SJSA1 (cell line): ENCODE measurements at places on chromosomes 1 and 21.

GRCh38 chr21:37940691-37941090, 24.4 kb upstream of the KCNJ6 start:
- H3K27me3 ChIP-seq, result no peaks in the 10 kb centered on the region
- H3K36me3 ChIP-seq, result no peaks in the 10 kb centered on the region
- H3K4me3 ChIP-seq, result no peak overlapping the region

DNA sequence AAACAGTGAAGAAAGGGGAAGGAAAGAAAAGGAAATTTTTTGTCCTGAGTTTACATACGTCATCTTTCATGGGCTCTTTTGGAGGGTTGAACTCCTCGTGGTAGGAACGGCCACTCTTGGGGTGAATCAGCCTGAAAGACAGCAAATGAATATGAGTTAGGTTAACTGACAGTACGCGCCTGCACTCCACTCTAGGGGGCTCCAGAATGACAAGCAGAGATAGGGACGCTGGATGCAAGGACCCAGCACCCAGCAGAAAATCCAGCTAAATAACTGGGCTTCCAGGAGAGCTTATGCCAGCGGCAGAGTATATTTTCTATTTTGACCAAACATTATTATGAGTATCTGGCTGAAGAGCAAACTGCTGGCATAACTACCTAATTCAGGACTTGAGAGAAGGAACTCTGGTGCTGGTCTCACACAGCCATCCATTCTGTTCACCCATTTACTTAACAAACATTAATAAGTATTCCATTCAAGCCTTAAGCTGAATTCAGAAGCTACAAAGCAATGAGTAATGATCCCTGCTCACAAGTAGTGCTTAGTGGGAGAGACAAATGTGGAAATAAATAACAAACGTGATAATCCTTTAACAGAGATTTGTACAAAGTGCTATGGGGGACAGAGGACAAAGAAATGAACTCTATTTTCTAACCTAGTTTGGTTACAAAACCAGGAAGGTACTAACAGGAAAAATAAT, 22.1 kb downstream of the AK2 start:
- H3K36me3 ChIP-seq, result peaks cover 79% of the 10 kb centered on the region
- H3K27ac ChIP-seq, result no peak overlapping the region
- H3K4me3 ChIP-seq, result no peak overlapping the region
- no peaks in the 10 kb centered on the region for H3K4me1 ChIP-seq
- no peaks in the 10 kb centered on the region for H3K27me3 ChIP-seq
- no peak for DNase-seq

GRCh38 chr21:45047257-45047656, 27.1 kb upstream of the ADARB1 start:
- H3K27ac ChIP-seq, result no peak overlapping the region
- H3K36me3 ChIP-seq, result no peaks in the 10 kb centered on the region
- H3K27me3 ChIP-seq, result no peaks in the 10 kb centered on the region; the same call in 1 of the 2 replicates
- peaks cover 34% of the 10 kb centered on the region for H3K4me1 ChIP-seq
- no peak for DNase-seq
- no peak overlapping the region for H3K4me3 ChIP-seq

DNA sequence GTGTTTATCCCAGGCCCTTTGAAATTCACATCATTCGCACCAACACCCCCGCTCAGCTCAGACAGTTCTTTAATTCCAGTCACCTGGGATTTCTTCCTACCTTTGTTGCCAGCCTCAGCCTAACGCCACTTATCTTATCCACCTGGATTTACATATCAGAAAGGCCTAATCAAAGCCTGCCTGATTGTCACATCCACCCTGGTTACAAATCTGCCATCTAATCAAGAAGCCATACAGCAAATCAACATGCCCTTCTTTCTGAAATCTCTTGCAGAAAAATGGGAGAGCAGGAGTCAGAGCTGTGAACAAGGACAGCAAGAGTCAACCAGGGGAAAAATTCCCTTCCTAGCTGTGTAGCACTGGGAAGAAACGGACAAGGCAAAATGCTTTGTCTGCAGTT, 173.2 kb upstream of the DAB1 start:
- H3K36me3 ChIP-seq, result no peaks in the 10 kb centered on the region
- DNase-seq, result no peak
- no peak overlapping the region for H3K27ac ChIP-seq
- no peaks in the 10 kb centered on the region for H3K27me3 ChIP-seq
- no peaks in the 10 kb centered on the region for H3K4me1 ChIP-seq

- H3K4me1 ChIP-seq, result peaks cover 47% of the 10 kb centered on the region
- no peaks in the 10 kb centered on the region for H3K36me3 ChIP-seq
- DNase-seq, result no peak
- H3K27me3 ChIP-seq, result no peaks in the 10 kb centered on the region
- no peak overlapping the region for H3K4me3 ChIP-seq
- H3K27ac ChIP-seq, result no peak overlapping the region
Measured at GRCh38 chr1:241485145-241485544, 34.4 kb downstream of the FH start.

DNA sequence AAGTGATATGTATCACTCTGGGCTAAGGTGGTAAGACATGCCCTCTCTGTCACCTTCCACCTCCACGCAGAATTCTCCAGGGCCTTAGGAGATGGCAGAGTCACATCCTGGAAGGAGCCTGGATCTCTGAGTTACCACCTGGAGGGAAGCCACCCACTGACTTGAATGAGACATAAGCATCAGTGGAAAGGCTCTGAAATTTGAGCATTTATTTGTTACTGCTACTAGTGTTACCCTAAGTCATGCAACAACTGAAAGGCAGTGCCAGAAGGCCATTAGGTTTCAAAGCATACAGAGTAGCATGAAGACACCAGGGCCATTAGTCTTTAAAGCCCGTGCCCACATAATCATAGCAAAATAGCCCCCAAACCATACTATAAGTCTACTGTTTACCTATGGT, 230.3 kb upstream of the IRF2BP2 start:
- H3K36me3 ChIP-seq, result no peaks in the 10 kb centered on the region
- H3K27ac ChIP-seq, result no peak overlapping the region
- peaks cover 23% of the 10 kb centered on the region for H3K4me1 ChIP-seq

DNA sequence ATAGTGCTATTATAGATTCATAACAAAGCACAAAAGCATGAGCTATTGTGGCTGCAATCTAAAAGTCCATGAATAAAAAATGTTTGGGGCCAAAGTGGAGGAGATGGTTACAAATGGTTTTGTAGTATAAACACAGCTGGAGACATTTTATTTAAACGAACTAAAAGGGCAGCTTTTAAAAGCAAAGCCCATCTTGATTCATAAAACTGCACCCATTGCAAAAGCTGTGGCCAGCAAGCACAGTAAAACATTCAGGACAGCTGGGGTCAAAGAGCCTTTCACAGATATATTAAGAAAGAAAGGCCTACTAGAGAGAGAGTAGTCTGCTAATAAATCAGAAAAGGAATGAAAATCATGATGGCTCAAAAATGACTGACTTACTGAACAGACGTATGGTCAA, 520.8 kb downstream of the NUF2 start:
- H3K36me3 ChIP-seq, result no peaks in the 10 kb centered on the region
- H3K4me3 ChIP-seq, result no peak overlapping the region
- H3K27me3 ChIP-seq, result no peaks in the 10 kb centered on the region
- DNase-seq, result no peak

GRCh38 chr21:42724226-42724920, 71.0 kb downstream of the PDE9A start:
- H3K27me3 ChIP-seq, result no peaks in the 10 kb centered on the region
- H3K27ac ChIP-seq, result peak overlapping the region; percentile 71
- H3K4me1 ChIP-seq, result peaks cover 55% of the 10 kb centered on the region

DNA sequence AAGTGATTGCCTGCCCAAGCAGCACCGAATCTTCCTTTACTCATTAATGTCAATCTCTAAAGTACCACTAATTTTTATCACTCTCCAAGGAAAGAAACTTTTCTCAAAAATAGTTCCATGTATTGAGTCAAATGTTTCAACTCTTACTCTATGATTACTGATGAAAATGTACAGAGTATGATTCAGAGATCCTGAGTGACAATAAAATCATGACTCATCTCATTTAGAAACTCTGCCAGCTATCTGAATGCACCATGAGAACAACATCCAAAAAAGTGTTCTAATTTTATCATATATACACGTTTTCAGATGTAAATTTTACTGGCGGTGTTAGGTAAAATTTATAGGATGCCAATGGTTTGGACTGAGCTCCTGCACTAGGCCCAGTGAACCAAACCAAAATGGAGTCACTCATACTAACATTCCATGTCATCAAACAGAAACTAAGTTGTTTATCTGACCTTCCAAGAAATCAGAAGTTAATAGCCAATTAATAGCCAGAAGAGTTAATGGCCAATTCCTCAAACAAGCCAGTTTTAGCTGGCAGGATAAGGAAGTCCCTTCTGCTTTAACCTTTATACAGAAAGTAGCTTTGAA, 22.6 kb downstream of the PLPPR5 start:
- no peaks in the 10 kb centered on the region for H3K4me1 ChIP-seq
- DNase-seq, result no peak
- no peaks in the 10 kb centered on the region; the same call in 1 of the 2 replicates for H3K27me3 ChIP-seq
- no peak overlapping the region for H3K4me3 ChIP-seq
- no peak overlapping the region for H3K27ac ChIP-seq
- no peaks in the 10 kb centered on the region for H3K36me3 ChIP-seq

- H3K4me3 ChIP-seq, result no peak overlapping the region
- H3K4me1 ChIP-seq, result peaks cover 24% of the 10 kb centered on the region
Measured at GRCh38 chr1:172167796-172168596, 252.5 kb upstream of the C1orf105 start.

GRCh38 chr1:247548769-247549182, at the start of gene GCSAML:
Gene GCSAML, plus strand, starts transcription at chr1:247549134. Its CDS starts 58 bp downstream, at chr1:247549192.
- no peak for DNase-seq
- no peaks in the 10 kb centered on the region for H3K4me1 ChIP-seq
- H3K27ac ChIP-seq, result no peak within 1 kb of the TSS
- no peak within 1 kb of the TSS for H3K4me3 ChIP-seq
- no peaks in the 10 kb centered on the region for H3K27me3 ChIP-seq
- H3K36me3 ChIP-seq, result no peaks in the 10 kb centered on the region

GRCh38 chr1:46804926-46805325, 6.1 kb downstream of the CYP4B1 start:
- H3K4me3 ChIP-seq, result no peak overlapping the region
- DNase-seq, result no peak
- H3K27ac ChIP-seq, result no peak overlapping the region
- no peaks in the 10 kb centered on the region for H3K4me1 ChIP-seq
- no peaks in the 10 kb centered on the region for H3K36me3 ChIP-seq
- no peaks in the 10 kb centered on the region for H3K27me3 ChIP-seq

GRCh38 chr1:119587341-119587740, 60.7 kb downstream of the ZNF697 start:
- H3K4me3 ChIP-seq, result no peak overlapping the region
- H3K36me3 ChIP-seq, result no peaks in the 10 kb centered on the region
- peak; percentile 25 for DNase-seq
- H3K4me1 ChIP-seq, result no peaks in the 10 kb centered on the region
- no peak overlapping the region for H3K27ac ChIP-seq
- H3K27me3 ChIP-seq, result no peaks in the 10 kb centered on the region

DNA sequence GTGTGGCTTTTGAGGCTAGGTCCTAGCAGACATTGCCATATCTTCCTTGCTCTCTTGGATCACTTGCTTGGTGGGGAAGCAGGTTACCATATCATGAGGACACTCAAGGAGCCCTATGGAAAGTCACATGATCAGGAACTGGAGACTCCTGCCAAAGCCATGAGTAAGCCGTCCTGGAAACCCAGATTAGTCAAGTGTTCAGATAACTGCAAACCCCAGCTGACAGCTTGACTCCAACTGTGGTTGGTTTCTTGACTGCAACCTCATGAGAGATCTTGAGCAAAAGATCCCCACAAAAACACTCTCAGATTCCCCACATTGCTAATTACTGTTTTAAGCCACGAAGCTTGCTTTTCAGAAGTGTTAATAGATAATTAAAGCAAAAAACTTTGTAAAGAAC, 58.6 kb downstream of the CACNA1E start:
- no peak for DNase-seq
- H3K27me3 ChIP-seq, result no peaks in the 10 kb centered on the region
- H3K36me3 ChIP-seq, result no peaks in the 10 kb centered on the region
- no peak overlapping the region for H3K4me3 ChIP-seq
- H3K4me1 ChIP-seq, result no peaks in the 10 kb centered on the region

- no peaks in the 10 kb centered on the region; the same call in none of the 2 replicates for H3K27me3 ChIP-seq
- peaks cover 32% of the 10 kb centered on the region for H3K36me3 ChIP-seq
- peaks cover 7% of the 10 kb centered on the region for H3K4me1 ChIP-seq
- peak overlapping the region; percentile 20; the same call in 1 of the 2 replicates for H3K4me3 ChIP-seq
Measured at GRCh38 chr1:227728892-227729143, 6.3 kb downstream of the JMJD4 start.

DNA sequence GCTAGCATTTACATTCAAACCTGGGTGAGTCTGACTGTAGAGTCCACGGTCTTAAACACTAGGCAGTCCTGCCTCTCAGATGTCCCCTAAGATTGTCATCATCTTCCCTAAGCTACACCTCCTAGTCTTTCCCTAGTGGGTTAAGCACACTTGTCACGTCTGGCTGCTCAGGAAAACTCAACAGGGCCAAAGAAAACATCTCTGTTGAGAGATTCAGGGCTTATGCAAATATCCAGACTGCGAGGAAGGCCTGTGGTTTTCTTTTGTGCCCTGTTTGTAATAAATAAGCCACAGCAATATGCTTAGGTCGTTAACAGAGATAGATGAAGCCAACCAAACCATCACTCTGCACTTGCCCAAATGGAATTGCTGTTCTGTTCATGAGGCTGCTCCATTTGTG, 472.6 kb upstream of the DEPDC1 start:
- H3K36me3 ChIP-seq, result no peaks in the 10 kb centered on the region
- no peaks in the 10 kb centered on the region for H3K4me1 ChIP-seq
- H3K27me3 ChIP-seq, result no peaks in the 10 kb centered on the region
- H3K27ac ChIP-seq, result no peak overlapping the region

DNA sequence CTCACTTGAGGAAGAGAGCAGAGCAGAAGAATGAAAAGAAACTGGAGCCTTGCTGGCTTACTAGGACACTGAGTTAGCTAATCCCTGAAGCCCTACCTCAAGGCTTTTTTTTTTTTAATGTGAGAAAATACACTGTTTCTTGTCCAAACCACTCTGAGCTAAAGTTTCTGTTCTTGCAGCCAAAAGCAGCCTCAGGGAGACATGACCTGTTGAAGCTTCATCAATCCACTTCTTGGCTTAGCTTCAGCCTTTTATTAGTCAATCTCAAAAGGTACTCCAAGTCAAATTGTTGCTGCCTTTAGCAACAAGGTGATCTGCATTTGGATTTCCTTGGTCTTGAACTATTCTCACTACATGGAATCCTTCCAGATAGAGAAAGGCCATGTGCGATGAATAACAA, 33.7 kb downstream of the CCDC185 start:
- no peaks in the 10 kb centered on the region for H3K36me3 ChIP-seq
- H3K27me3 ChIP-seq, result no peaks in the 10 kb centered on the region
- H3K27ac ChIP-seq, result no peak overlapping the region
- H3K4me3 ChIP-seq, result no peak overlapping the region
- H3K4me1 ChIP-seq, result peaks cover 7% of the 10 kb centered on the region; the same call in 1 of the 2 replicates

- no peak overlapping the region for H3K4me3 ChIP-seq
- no peaks in the 10 kb centered on the region for H3K4me1 ChIP-seq
- no peak overlapping the region for H3K27ac ChIP-seq
Measured at GRCh38 chr1:211896958-211897357, 66.4 kb upstream of the LPGAT1 start.

- no peaks in the 10 kb centered on the region for H3K36me3 ChIP-seq
- no peak overlapping the region for H3K4me3 ChIP-seq
- DNase-seq, result no peak
- H3K27ac ChIP-seq, result no peak overlapping the region
Measured at GRCh38 chr1:95133687-95134086, 16.5 kb downstream of the TLCD4 start.

DNA sequence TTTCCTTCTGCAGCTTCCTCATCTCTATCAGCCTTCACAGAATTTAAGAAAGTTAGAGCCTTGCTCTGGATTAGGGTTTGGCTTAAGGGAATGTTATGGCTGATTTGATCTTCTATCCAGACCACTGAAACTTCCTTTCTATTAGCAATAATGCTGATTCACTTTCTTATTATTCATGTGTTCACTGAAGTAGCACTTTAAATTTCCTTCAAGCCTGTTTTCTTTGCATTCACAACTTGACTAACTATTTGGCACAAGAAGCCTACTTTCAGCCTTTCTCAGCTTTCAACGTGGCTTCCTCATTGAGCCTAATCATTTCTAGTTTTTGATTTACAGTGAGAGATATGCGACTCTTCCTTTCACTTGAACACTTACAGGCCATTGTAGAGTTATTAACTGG, 528.5 kb downstream of the PLPP3 start:
- no peak overlapping the region for H3K27ac ChIP-seq
- DNase-seq, result no peak
- H3K4me1 ChIP-seq, result no peaks in the 10 kb centered on the region
